Tongue (tissue), 3 donors: ENCODE measurements at places on chromosomes 7 and 10.
A peak's percentile ranks its signal among the peaks of the same experiment; 100 is the strongest.

DNA sequence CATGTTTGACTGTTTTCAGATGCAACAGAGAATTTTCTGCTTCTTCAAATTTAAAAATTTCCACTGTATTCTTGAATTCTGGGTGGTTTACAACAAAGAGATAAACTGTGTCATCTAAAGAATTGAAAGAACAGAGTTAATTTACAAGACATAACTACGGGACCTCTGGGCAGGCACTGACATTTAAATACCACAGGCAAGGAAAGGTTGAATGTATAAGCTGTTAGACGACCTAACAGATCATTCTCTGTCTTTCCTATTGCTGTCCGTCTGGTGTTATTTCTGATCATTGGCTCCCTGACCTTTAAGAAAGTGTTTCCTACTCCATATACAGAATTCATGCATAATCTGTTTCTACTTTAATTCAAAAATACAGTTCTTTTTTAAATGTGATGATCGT lies 15.5 kb upstream of the PON3 start:
- no peak for DNase-seq

DNA sequence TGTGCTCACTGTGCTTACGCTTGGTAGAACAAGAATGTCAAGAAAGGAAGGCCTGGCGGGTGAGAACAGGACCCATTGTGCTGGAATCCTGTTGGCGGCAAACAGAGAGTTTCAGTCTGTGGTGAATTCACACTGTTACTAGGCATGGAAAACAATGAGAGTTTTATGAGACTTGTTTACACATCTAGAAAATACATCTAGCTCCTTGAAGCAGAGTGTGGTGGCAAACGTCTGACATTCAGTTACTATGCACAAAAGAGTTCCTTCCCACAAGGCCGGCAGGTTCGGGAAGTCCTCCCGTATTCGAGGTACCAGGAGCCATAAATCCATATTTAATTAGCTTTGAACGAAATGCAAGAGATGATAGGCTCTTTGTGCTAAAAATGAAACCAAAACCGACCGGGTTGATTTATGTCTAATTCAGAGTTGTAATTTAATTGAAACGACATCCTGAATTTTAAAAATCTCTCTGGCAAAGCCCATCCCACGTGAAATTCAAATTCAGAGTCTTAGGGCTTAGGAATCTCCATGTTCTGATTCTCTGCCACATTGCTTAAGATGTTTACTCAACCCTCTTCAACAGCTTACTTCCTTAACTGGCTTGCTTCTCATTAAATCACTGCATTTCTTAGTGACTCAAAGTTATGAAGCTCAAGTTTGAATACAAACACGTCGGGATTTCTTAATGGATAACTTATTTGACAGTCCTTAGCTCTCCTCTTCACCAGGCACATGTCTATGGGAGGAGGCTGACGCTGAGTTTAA lies 299.9 kb upstream of the PITRM1 start:
- peak; percentile 37 for DNase-seq

DNA sequence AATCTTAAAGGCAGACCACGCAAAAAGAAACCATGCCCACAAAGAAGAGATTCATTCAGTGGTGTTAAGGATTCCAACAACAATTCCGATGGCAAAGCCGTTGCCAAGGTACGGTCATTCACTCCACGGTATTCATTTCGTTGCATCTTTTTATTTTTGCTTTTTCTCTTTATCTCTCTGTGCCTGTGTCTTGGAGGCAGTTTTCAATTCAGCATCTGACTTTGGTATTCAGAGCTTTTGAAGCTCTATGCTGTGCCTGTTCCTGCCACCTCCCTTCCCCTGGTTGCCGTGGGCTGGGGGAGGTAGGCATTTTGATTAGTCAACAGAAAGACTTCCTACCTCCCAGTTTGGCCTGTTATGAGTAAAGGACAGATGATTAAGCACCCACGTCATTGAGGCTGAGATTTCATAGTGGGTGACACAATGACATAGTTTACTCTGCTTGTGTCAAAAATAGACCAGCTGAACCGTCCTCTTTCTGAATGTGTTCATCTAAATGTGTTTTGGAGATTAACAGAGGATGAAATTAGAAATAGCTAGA lies 149.5 kb downstream of the ARID5B start:
- peak; percentile 64 for DNase-seq

DNA sequence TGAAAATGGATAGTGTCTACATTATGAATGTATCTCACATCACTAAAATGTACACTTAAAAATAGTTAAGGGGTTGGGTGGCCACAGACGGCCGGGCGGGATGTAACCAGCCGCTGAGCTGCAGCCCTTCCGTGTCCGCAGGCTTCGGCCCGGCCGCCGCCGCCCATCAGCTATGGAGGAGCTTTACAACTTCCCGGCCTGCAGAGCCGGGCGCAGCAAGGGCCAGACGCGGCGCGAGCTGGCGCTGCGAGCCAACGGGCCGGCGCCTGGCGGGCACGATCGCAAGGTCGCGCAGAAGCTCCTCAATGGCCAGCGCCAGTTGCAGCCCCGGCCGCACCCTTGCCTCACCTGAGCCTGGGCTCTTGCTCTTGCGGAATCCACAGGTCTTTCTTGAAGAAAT lies 69.1 kb downstream of the KMT2C start:
- no peak for DNase-seq

DNA sequence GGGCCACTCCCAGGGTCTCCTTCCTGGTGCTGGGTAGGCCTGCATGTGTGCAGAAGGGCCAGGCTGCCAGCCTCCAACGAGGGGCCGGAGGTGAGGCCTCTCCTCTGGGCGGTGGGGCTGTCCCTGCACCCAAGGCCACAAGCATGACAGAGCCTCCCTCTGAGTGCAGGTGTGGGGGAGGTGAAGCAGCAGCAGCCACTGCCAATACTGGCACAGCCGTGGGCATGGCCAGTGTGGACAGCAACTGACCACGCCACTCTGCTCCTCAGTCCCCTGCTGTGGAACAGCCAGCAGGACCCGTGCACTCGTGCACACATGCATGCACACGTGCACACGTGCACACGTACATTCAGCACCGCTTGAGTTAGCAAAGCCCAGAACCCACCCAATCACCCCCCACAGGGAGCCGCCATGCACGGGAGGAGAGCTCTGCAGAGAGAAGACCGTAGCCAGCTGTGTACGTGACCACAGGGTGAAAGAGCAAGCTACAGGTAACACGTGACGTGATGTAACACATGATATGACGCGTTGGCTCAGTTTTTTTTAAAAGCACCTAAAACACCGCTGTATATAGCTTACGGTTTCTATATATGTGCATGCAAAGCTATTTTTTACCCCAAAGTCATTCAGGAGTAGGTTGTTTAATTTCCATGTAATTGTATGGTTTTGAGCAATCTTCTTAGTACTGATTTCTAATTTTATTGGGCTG lies 23.1 kb downstream of the PAPOLB start:
- no peak for DNase-seq

- no peak for DNase-seq
Measured at GRCh38 chr7:116293139-116293538, 82.8 kb downstream of the TES start.

DNA sequence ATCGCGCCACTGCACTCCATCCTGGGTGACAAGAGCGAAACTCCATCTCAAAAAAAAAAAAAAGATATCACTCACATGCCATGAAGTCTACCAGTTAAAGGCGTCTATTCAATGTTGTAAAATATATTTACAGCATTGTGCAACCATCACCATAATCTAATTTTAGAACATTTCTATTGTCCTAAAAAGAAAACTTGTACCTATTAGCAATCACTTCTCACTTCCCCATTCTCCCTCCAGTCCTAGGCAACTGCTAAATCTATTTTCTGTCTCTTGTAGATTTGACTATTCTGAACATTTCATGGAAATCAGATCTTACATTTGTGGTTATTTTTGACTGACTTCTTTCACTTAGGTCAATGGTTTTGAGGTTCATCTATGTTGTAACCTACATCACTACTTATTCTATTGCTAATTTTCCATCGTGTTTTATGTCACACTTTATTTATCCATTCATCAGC lies 25.2 kb upstream of the OTUD1 start:
- no peak for DNase-seq

DNA sequence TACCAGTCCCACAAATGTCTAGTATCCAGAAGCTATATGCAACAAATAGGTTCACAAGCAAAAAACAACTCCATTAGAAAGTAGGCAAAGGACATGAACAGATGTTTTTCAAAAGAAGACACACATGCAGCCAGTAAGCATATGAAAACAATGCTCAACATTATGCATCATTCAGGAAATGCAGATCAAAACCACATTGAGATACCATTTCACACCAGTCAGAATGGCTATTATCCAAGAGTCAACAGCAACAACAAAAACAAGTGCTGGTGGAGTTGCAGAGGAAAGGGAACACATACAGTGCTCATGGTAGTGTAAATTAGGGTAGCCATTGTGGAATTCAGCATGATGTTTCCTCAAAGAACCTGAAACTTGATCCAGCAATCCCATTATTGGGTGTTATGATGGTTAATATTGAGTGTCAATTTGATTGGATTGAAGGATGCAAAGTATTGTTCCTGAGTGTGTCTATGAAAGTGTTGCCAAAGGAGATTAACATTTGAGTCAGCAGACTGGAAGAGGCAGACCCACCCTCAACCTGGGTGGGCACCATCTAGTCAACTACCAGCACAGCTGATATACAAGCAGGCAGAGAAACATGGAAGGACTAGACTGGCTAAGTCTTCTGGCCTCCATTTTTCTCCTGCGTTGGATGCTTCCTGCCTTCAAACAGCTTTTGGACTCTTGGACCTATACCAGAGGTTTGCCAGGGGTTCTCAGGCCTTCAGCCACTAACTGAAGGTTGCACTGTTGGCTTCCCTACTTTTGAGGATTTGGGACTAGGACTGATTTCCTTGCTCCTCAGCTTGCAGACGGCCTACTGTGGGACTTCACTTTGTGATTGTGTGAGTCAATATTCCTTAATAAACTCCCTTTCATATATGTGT lies 218.4 kb upstream of the SEMA3D start:
- no peak for DNase-seq

DNA sequence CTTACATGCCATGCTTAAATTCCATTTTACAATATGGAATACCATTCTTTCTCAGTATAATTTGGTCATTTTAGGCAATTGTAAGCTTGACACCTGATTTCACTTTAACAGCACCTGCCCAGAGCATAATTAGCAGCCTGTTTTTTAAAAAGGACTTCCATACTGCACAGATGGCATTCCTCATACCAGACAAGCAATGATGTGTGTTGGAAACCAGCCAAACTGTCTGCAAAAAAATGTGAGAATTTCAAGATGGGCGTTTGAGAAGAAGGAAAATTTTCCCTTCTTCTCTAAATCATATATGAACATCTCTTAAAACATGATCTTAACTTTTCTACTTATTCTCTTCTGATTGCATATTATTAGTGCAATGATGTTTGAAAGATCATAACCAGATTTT lies 40.4 kb upstream of the AGMO start:
- DNase-seq, result peak; percentile 46

DNA sequence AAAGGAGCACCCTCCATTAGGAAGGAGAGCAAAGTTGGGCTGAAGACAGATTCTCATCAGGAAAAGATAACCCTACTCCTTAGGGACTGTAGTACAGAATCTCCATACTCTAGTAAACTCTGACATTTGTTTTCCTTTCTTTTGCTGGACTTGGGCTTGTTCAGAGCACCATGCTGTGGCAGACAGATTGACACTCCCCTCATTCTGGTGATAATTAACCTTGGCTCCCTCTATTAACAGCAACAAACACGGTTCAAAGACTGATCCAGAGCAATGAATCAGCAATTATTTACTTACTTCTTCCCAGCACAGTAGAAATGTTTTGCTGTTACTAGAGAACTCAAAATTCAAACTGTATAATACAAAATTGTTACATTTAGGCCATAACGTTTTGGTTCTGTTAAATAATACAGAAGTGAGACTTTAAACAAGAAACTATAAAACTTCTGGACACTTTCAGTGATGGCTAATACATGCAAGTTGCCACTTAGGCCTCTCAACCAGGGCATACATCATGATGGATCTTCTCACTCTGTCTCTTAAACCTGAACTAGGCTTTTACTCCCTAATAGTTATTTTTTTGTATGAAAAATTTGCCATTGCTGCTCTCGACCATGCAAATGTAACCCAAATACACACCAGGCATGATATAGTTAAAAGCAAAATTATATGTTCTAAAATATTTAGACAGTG lies 639.0 kb downstream of the IPMK start:
- DNase-seq, result no peak

GRCh38 chr7:100875356-100875751 lies 451 bp downstream of the SRRT start:
- peak; percentile 46 for DNase-seq

GRCh38 chr7:3321206-3321605 lies 20.2 kb downstream of the SDK1 start:
- no peak for DNase-seq

- peak; percentile 45 for DNase-seq
Measured at GRCh38 chr7:13032576-13032975, 345.1 kb downstream of the ARL4A start.

- DNase-seq, result peak; percentile 35
Measured at GRCh38 chr7:96388620-96389383, 66.9 kb upstream of the SLC25A13 start.

DNA sequence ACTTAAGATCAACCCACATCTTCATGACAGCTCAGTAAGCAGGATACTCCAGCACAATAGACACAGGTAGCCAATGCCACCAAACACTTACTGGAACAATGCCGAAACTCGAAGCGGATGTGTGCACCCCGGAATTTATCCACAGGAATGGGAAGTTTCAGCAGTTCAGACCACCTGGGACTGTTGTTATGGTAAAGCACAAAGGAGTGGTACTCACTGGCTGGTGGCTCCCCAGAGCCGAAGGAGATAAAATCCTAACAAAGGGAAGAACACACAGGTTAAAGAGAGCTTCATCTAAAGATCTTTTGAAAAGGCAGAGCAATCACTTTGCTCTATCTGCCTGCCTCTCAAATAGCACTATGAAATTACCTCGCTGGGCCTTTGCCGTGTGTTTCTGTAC lies 305.9 kb downstream of the DOCK4 start:
- no peak for DNase-seq

DNA sequence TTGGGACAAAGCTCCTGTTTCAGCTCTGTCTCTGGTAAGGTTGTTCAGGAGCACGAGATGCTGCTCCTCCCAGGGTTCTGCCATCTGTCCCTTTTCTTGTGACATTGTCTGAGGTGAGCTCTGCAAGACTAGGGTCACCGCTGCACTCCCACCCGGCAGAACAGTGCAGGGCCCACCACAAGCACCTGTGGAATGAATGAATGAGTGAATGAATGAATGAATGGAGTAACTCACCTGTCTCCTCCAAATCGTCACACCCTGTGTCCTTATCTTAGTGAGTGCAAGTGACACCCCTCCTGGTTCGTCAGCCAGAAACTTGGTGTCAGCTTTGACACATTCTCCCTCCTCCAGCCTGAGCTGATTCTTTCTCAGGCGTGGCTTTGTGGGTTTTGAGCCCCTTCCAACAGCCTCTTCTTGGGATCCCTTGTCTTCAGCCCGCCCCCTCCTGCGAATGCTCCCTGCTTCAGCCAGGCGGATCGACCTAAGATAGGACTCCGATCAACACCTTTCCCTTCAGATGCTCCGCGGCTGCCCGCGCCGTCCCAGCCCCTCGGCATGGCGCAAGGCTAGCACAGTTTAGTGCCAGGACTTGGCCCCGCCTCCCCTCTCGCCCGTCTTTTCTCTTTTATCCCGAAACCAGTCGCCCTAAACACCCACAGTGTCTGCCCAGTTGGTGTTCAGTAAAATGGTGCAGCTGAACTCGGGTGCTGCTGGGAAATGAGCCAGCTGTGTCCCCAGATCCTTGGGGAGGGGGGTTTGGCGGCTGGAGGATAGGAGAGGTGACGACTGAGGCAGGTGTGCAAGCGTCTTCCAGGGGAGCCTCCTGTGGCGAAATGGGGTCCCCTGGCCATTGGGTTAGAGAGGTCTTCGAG lies 89.3 kb downstream of the BEND7 start:
- DNase-seq, result peak; percentile 20

- no peak for DNase-seq
Measured at GRCh38 chr10:17003651-17004286, 125.8 kb downstream of the CUBN start.

- no peak for DNase-seq
Measured at GRCh38 chr10:4807761-4808507, 18.1 kb upstream of the AKR1E2 start.
